ENCODE measurements at places on chromosomes 7 and 10.

DNA sequence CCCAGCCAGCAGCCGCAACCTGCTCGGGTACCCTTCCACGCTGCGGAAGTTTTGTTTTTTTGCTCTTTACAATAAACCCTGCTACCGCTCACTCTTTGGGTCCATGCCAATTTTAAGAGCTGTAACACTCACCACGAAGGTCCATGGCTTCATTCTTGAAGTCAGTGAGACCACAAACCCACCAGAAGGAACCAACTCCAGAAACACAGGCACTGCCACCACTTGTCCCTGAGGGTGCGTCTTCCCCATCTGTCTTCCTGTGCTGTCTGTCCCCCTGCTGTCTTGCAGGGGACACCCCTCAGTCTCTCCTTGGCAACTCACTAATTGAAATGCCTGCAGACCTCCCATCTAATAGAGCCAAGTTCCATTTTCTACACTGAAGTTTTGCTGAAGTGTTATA, 48.5 kb upstream of the RSU1 start:
- DNase-seq = no peak

DNA sequence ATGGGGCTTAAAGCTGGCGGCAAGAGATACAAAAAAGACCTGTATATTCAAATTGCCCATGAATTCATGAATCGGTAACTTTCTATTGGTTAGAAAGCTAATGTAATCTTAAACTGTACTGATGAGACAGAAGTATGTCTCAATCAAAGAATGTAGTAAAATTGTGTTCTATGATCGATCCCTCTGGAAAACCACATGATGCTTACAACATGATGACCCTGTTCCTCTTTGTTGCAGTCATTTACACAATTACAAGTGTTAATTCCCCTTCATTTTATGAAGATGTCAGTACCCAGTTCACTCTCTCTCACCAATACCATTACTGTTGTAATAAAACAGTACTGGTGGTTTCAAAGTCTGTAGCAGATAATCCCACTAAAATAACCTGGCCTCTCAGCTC, 10.1 kb downstream of the KIF5B start:
- DNase-seq = no peak

DNA sequence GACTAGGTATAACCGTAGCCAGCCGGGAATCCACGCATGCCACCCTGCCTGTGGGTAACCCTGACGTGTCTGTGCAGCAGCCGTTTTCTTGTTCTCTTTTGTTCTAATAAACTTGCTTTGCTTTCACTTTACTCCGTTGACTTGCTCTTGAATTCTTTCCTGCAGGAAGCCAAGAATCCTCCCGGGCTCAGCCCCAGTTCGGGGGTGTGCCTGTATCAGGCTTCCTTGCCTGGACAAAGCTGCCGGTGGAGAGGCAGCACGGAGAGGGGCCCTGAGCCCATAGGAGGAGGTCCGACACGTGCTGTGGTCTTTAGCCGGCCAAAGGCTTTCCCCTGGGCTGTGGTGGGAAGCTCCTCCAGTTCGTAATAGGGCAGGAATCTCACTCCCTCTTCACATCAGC, 256.5 kb upstream of the PPP2R2D start:
- DNase-seq = no peak

DNA sequence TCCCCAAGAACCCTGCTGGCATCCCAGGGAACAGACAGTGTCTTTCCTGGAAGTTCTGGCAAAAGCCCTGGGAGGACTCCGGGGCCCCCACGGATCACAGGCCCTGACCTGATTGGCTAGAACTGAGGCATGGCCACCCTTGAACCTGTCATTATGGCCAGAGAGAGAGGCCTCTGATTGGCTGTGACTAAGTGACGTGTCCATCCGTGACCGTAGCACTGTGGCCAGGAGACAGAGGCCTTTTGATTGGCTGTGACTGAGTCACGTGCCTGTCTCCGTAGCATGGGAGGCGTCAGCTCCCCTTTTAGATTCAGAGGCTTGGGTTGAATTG, 163.8 kb downstream of the RGS10 start:
- DNase-seq = no peak

- DNase-seq = no peak
These were observed 31.4 kb upstream of the CREB3L2 start for GRCh38 chr7:138033241-138033640.

DNA sequence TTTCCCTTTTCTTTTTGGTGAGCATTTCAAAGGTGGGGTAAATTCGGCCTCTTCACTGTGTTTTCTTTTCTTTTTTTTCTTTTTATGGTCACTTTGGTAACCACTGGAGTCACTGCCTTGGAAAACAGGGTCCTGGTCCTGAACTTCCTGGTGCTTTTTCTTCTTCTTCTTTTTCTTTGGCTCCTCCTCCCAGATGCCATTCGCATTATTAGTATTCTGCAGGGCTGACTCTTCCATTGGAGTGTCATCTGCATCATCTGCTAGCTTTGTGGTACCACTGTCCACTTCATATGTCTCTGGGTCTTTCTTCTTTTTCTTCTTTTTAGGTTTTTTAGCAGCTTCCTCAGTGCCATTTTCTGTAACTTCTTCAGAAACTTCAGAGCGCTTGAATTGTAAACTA, 10.5 kb downstream of the POLR1F start:
- DNase-seq = no peak

DNA sequence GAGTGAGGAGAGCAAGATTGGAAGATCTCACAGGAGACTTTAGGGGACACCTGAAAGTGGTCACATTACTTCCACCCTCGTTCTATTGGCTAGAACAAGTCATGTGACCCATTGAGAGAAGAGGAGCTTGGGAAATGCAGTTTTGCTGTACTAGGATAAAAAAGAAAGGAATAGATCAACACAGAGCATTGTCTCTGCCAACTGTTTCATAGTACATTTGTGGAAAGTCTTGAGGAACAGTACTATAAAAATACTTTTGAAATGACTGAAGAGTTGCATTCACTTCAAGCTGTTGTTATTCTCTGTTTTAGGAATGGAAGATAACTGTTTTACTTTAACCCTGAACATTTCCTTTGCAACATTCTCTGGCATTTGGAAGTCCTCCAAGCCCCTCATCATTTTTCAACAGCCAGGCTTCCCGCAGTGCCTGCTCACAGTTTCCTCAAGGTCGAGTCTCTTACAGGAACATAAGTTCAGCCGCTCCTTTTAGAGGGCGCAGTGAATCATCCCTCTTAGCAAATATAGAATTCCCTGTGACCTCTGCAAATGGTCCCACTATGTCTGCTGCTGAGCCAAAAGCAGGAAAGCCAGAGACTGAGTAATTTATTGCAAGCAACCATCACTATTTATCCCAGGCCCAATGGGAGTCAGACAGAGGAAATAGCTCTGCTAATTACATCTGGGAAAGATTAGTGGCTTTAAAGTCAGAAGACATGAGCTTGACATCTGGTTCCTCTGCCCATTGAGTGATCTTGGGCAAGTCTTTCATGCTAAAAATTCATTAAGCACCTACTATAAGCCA, 40.7 kb downstream of the MRPL32 start:
- no peak for DNase-seq

DNA sequence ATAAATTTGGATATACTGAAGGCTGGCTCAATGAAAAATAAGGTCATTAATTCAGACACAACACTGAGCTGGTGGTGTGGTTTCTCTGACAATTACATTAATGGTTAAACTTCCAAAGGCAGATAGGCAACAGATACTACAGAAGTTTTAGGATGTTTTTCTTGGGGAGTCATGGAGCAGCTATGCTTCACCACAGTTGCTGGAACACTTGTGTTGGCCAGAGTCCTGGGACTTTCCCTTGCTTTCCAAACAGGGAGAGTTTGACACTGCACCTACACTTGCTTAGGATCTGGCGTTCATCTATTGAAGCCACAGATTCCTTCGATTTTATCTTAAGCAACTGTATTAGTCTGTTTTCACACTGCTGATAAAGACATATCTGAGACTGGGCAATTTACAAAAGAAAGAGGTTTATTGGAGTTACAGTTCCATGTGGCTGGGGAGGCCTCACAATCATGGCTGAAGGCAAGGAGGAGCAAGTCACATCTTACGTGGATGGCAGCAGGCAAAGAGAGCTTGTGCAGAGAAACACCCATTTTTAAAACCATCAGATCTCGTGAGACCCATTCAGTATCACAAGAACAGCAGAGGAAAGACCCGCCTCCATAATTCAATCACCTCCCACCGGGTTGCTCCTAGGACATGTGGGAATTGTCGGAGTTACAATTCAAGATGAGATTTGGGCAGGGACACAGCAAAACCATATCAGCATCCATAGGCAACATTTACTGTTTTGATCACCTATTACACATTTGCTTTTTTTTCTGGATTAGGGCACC, 27.8 kb upstream of the TMEM178B start:
- no peak for DNase-seq

DNA sequence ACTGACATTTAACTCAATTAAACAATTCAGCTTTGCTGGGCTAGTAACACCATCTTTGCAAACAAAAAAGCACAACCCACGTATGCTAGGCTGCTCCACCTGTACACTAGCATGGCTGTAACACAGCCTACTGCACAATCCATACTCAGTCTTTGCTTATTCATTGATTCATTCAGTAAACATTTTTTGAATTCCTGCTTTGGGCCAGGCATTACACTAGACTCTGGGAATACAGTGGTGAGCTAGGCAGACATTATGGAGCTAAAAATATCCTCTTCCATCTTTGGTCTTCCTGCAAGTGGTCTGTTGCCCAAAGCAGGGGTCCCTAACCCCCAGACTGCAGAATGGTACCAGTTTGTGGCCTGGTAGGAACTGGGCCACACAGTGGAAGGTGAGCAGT, 9.9 kb downstream of the CNNM1 start:
- no peak for DNase-seq

DNA sequence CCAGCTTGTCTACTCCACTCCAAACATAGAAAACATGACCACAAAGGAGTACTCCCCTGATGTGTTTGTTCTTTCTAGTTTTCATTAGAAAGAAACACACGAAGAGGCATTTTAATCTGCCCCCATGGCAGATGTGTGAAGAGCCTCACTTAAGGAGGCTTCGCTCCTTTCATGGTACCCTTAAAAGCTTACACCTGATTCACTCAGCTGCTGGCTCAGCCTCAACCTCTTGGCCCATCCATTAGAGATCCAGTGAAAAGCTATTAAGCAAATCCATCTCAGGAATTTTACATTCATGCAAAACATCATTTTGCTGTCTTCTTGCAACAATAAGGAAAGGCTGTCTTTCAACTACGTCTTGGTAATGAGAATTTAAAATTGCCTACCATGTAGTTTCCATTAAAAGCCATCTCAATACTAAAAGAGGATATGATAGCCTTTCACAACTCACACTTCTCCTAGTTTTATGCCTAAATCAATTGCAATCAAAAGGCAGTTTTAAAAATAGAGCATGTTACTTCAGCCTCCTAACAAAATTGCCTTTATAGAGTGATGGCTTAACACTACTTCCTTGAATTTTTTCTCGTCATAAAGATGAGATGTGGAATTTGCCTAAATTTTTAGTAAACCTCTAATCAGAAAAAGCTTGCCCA, 22.7 kb downstream of the MACC1 start:
- DNase-seq = no peak

GRCh38 chr7:138349841-138350700, 110.0 kb upstream of the TRIM24 start:
- no peak for DNase-seq

DNA sequence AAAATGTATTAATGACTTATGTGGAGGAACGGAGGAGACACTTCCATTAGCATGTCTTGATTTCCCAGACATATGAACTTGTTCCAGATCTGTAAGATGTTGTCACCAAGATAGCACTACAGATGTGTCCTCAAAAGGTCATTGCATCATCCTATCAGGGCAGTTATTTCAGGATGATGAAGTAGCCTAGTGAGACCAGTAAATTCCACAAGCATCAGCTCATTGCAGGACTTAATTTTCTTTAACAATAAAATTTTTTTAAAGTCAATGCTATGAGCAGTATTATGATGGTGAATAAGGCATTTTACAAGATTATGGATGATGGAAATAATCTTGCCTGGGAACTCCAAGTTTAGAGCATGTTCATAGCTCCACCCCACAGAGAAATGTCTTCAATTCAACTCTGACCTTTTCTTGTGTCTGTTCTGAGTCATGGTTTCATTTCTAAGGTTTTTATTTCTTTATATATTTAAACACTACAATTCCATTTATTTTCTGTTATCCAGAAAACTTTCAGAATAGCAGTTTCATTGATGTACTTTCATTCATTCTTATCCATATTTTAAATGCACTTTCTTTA, 1203.3 kb upstream of the CELF2 start:
- no peak for DNase-seq

GRCh38 chr10:31664803-31665202, 263.8 kb downstream of the ARHGAP12 start:
- DNase-seq = no peak

GRCh38 chr7:86889501-86889900, 170.0 kb downstream of the ELAPOR2 start:
- no peak for DNase-seq

- DNase-seq = no peak
These were observed 73.0 kb downstream of the TPK1 start for GRCh38 chr7:144762853-144763252.

- no peak for DNase-seq
These were observed 675.6 kb upstream of the POT1 start for GRCh38 chr7:125605241-125605640.

- no peak for DNase-seq
These were observed 25.4 kb downstream of the LEP start for GRCh38 chr7:128266529-128266882.

- DNase-seq = no peak
These were observed 22.2 kb upstream of the TPST1 start for GRCh38 chr7:66182920-66183319.

- no peak for DNase-seq
These were observed 340.1 kb upstream of the SHH start for GRCh38 chr7:156152390-156152789.

DNA sequence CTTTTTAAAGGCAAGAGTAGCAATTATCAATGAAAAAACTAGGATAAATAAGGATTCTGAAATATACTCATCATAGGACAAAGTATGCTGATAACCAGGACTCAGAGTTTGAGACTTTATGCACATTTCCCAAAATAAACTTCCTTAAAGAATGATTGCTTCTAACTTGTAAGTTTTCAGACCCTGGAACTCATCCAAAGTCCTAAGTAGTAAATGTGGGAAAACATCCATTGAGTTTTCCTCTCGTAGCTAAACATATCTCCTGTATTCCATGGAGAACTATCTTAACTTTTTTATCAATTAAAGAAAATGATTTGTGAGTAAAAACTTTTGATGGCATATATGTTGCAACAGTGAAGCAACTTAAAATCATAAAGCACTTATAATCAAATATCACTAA, 285.2 kb upstream of the KLF6 start:
- no peak for DNase-seq

GRCh38 chr7:4144811-4145510, 537.1 kb upstream of the FOXK1 start:
- no peak for DNase-seq

- DNase-seq = no peak
These were observed 362.5 kb upstream of the PCDH15 start for GRCh38 chr10:55163388-55163979.

DNA sequence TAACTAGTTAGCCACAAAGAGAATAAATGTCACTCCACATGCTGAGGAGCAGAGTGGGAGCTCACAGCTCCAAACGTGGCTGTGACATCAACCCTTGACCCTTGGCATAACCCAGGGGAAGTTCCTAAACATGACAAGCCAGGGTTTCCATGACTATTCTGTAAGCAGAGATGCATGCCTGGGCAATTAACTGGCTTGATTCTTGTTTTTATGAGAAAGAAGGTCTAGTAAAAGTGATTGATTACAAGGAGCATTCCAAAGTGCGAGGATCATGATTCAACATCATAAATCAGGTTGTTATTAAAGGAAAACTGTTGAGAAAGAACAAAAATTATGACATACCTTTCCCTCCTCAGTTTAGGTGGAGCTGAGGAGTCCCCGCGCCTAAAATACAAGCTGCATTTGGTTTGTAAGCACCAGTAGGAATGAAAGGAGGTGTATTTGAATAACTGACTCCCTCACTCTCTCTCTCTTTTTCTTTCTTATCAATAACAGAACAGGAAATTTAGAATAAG, 108.4 kb downstream of the SFMBT2 start:
- no peak for DNase-seq

Data from activated B cell treated with CpG ODN at 0.5 μM for 24 hours (primary cell).